T-helper 2 cell treated with Interferon-gamma antibody and Interleukin-4, amounts not matched to agents 5 μg/mL and 100 μg/mL, for 36 hours (primary cell): ENCODE measurements at places on chromosomes 7 and 10.

GRCh38 chr7:80679921-80680907, 41.8 kb downstream of the CD36 start:
- no peaks in the 10 kb centered on the region for H3K4me1 ChIP-seq
- H3K36me3 ChIP-seq: no peaks in the 10 kb centered on the region
- no peak overlapping the region for H3K27ac ChIP-seq
- DNase-seq: no peak

- H3K27ac ChIP-seq: no peak overlapping the region
- no peaks in the 10 kb centered on the region for H3K36me3 ChIP-seq
- no peaks in the 10 kb centered on the region for H3K27me3 ChIP-seq
- DNase-seq: no peak
Measured at GRCh38 chr10:18313140-18313530, 172.9 kb downstream of the CACNB2 start.

DNA sequence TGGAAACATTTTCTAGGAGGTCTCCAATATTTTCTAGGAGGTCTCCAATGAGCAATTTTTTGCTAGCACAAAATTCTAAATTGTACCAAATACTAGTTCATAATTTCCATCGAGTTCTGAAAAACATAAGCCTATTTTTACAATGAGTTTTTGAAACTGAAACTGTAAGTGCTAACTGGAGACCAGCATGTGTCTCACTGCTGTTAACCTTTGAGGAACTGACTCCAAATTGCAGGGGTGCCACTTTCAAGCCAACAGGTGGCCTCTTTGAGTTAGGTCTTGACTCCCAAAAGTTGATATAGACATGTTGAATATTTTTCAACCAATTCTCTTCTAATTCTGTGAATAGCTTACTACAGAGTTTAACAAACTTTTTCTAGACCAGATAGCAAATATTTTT, 58.8 kb downstream of the CAV1 start:
- H3K27me3 ChIP-seq: no peaks in the 10 kb centered on the region
- peaks cover 15% of the 10 kb centered on the region for H3K4me1 ChIP-seq
- DNase-seq: no peak
- no peaks in the 10 kb centered on the region for H3K36me3 ChIP-seq
- no peak overlapping the region for H3K27ac ChIP-seq

- H3K36me3 ChIP-seq: no peaks in the 10 kb centered on the region
- DNase-seq: no peak
- H3K4me1 ChIP-seq: no peaks in the 10 kb centered on the region
- H3K4me3 ChIP-seq: no peak overlapping the region
Measured at GRCh38 chr7:47756636-47757035, 174.7 kb upstream of the TNS3 start.

GRCh38 chr10:107487284-107487683, 322.8 kb upstream of the SORCS1 start:
- no peaks in the 10 kb centered on the region for H3K4me1 ChIP-seq
- H3K27me3 ChIP-seq: no peaks in the 10 kb centered on the region
- no peaks in the 10 kb centered on the region for H3K36me3 ChIP-seq
- DNase-seq: no peak

DNA sequence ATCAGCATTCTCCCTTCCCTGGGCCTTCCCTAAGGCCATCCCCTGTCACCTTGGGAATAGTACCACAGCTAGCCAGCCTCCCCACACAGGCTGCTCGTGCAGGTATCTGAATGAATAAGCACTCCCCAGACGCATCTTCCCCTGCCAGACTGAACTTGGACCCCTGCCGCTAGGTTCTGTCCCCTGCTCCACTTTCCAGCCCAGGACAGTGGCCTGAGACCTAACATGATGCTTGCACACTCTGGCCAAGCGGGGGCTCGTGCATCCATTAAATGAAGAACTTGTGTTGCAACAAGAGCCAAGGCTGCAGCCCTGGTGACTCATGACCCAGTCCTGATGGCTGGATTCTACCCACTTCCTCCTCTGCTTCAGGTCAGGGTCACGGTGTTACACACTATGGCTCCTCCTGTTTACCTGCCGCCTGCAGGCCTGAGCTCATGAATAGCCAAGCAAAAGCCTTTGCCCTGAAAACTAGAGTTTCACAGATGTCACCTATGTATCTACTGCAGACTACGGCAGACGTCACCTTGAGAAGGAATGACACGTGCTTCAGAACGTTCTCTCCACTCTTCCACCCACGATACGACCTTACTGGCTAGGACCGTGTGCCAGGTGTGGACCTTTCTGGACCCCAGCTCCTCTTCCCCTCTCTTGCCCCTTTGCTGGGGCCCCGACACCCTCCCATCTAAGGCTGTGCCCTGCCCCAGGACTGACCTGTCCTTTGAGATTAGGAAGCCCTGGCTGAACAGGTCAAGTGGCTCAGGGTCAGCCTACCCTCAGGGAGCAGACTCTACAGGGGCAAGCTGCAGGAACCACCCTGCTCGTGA, 6.5 kb downstream of the ASB13 start:
- no peaks in the 10 kb centered on the region for H3K36me3 ChIP-seq
- no peaks in the 10 kb centered on the region for H3K27me3 ChIP-seq
- H3K27ac ChIP-seq: no peak overlapping the region

DNA sequence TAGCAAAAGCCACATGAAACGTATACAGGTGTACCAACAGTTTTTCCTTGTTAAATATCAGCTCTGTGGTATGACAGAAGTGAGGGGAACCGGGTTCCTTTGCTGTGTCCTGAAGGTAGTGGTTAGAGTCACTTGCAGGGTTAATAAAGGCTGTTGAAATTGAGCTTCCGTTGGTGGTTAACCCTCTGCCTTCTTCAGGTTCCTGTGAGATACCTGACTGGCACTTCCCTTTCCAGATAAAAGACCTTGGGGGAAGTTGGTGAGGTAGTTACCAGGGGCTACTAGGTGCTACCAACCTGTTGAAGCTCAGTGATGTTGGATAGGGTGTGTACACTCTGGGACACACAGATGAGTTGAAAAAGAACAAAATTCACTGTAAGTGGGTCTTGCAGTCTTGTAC, 384.1 kb downstream of the GATA3 start:
- H3K4me3 ChIP-seq: peak overlapping the region; percentile 59
- H3K36me3 ChIP-seq: peaks cover 9% of the 10 kb centered on the region
- peaks cover 49% of the 10 kb centered on the region for H3K4me1 ChIP-seq

- no peaks in the 10 kb centered on the region for H3K4me1 ChIP-seq
- no peak overlapping the region for H3K27ac ChIP-seq
- no peaks in the 10 kb centered on the region for H3K36me3 ChIP-seq
- no peak overlapping the region for H3K4me3 ChIP-seq
- no peak for DNase-seq
Measured at GRCh38 chr10:131127610-131128009, 183.9 kb downstream of the TCERG1L start.

DNA sequence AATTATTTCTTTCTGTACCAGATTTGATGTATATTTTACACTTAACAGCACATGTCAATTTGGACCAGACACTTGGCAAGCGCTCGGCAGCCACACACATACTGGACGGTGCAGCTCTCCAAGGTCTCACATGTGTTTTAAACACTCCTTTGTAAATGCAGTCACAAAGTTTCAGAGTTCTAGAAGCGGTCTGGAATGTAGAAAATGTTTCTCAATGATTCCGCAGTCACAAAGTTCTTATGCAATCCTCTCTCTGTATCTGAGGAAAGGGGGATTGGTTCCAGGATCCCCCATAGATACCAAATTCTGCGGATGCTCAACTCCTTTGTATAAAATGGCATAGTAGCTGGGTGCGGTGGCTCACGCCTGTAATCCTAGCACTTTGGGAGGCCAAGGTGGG, 253.0 kb upstream of the GRB10 start:
- peaks cover 9% of the 10 kb centered on the region for H3K27me3 ChIP-seq
- H3K27ac ChIP-seq: no peak overlapping the region
- H3K4me3 ChIP-seq: no peak overlapping the region
- no peaks in the 10 kb centered on the region for H3K4me1 ChIP-seq
- H3K36me3 ChIP-seq: no peaks in the 10 kb centered on the region

- no peaks in the 10 kb centered on the region for H3K27me3 ChIP-seq
- peak overlapping the region; percentile 17 for H3K27ac ChIP-seq
- peaks cover 47% of the 10 kb centered on the region for H3K36me3 ChIP-seq
- DNase-seq: no peak
- H3K4me1 ChIP-seq: peaks cover 16% of the 10 kb centered on the region
Measured at GRCh38 chr7:2904202-2904601, 60.1 kb upstream of the GNA12 start.

DNA sequence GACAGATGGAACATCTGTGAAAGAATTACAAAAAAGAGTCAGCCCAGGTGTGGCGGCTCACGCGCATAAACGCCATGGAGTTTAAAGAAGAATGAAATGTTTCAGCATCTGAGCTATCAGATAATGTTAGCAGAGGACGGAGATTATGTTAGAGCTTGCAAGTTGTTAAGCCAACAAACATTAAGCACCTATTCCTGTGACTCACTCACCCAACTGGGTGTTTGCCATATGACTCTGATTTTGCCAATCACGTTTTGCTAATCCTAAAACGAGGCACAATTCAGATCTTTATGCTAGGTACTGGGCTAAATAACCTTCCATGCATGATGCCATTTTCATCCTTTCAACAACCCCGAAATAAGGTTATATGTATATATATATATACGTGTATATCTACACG, 29.0 kb upstream of the CCNY start:
- no peaks in the 10 kb centered on the region for H3K36me3 ChIP-seq
- DNase-seq: no peak
- no peak overlapping the region for H3K4me3 ChIP-seq
- H3K27ac ChIP-seq: no peak overlapping the region
- no peaks in the 10 kb centered on the region for H3K4me1 ChIP-seq

DNA sequence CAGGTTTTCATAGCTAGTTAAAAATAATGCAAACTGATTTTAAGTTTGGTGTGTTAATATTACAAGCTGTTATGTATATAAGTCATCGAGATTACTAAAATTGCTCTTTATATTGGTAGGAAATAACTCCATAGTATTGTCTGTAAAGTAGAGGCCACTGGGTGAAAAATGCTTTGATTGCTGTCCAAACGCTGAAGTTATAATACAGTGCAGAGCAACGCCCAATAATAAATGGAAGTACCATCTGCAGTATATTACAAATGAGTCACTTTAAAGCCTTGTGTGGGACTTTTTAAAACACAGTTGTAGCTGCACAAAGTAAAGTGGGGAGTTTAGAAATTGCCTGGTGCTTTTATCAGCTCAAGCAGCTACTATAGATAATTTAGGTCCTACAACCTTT, 196.1 kb downstream of the NXPH1 start:
- no peak overlapping the region for H3K4me3 ChIP-seq
- no peaks in the 10 kb centered on the region for H3K27me3 ChIP-seq
- H3K4me1 ChIP-seq: no peaks in the 10 kb centered on the region
- DNase-seq: no peak
- H3K36me3 ChIP-seq: no peaks in the 10 kb centered on the region
- no peak overlapping the region for H3K27ac ChIP-seq

- no peak overlapping the region for H3K27ac ChIP-seq
- H3K4me1 ChIP-seq: no peaks in the 10 kb centered on the region
- H3K4me3 ChIP-seq: no peak overlapping the region
- no peaks in the 10 kb centered on the region for H3K27me3 ChIP-seq
- DNase-seq: no peak
Measured at GRCh38 chr10:109663122-109663521, 260.2 kb downstream of the XPNPEP1 start.

GRCh38 chr7:13603016-13603415, 386.4 kb downstream of the ETV1 start:
- H3K36me3 ChIP-seq: no peaks in the 10 kb centered on the region
- no peaks in the 10 kb centered on the region for H3K4me1 ChIP-seq
- H3K27ac ChIP-seq: no peak overlapping the region
- no peak overlapping the region for H3K4me3 ChIP-seq
- no peaks in the 10 kb centered on the region for H3K27me3 ChIP-seq

- H3K4me3 ChIP-seq: peak overlapping the region; percentile 2
- H3K36me3 ChIP-seq: peaks cover 17% of the 10 kb centered on the region
- no peak for DNase-seq
- H3K27me3 ChIP-seq: no peaks in the 10 kb centered on the region
Measured at GRCh38 chr10:79321951-79322350, 25.3 kb upstream of the PPIF start.

DNA sequence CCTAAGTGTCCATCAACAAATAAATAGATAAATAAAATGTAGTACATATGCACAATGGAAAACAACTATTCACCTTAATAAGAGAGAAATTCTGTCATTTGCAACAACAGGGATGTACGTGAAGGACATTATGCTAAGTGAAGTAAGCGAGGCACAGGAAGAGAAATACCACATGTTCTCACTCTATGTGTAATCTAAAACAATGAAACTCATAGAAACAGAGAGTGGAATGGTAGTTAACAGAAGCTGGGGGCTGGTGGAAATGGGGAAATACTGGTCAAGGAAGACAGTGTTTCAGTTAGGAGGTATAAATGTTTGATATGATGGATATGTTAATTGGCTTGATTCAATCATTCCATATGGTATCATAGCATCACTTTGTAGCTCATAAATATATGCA, 43.1 kb downstream of the ARL4A start:
- peaks cover 2% of the 10 kb centered on the region for H3K27me3 ChIP-seq
- peak overlapping the region; percentile 69 for H3K27ac ChIP-seq

GRCh38 chr10:75703191-75703854, 271.9 kb downstream of the LRMDA start:
- H3K27ac ChIP-seq: no peak overlapping the region
- DNase-seq: no peak
- no peaks in the 10 kb centered on the region for H3K36me3 ChIP-seq
- no peak overlapping the region for H3K4me3 ChIP-seq
- peaks cover 4% of the 10 kb centered on the region for H3K27me3 ChIP-seq

- H3K27ac ChIP-seq: no peak overlapping the region
- H3K4me3 ChIP-seq: no peak overlapping the region
- no peak for DNase-seq
- no peaks in the 10 kb centered on the region for H3K27me3 ChIP-seq
- peaks cover 10% of the 10 kb centered on the region for H3K4me1 ChIP-seq
Measured at GRCh38 chr7:37234928-37235327, 213.7 kb downstream of the ELMO1 start.

GRCh38 chr10:54799506-54799905, 1.5 kb downstream of the PCDH15 start:
- no peaks in the 10 kb centered on the region for H3K36me3 ChIP-seq
- H3K27ac ChIP-seq: no peak overlapping the region
- H3K4me3 ChIP-seq: no peak overlapping the region
- DNase-seq: no peak

DNA sequence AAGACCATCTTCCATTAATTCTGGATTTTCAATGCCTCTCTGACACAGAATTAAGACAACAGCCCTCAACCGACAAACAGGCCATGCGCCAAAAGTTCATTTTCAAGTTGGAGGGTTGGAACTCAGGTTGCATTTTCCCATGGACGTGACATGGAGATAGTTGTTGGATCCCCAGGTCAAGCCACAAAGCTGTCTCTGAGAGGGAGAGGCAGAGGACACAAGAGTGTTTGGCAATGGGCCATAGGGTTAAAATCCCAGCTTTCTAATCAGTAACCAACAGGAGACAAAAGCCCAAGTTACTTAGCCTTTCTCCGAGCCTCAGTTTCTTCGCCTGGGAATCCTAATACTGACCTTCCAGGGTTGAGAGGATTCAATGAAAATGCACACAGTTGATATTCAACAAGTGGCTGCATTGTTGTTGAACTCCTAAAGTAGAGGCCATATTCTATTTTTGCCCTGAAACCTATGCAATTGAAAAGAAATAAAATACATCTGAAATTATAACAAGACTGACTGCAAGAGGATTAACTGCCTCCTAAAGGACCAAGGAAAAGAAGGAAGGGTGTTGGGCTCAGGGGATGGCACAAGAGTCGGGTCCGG, 44.3 kb downstream of the SORBS1 start:
- no peaks in the 10 kb centered on the region for H3K4me1 ChIP-seq
- DNase-seq: no peak
- H3K27me3 ChIP-seq: peaks cover 3% of the 10 kb centered on the region
- H3K4me3 ChIP-seq: no peak overlapping the region

GRCh38 chr10:1968257-1969033, 231.1 kb upstream of the ADARB2 start:
- no peak overlapping the region for H3K27ac ChIP-seq
- no peak for DNase-seq
- H3K4me1 ChIP-seq: no peaks in the 10 kb centered on the region
- no peaks in the 10 kb centered on the region for H3K36me3 ChIP-seq
